ENCODE measurements at places on chromosomes 6 and 20. TPM values are rescaled to one million over a fixed set of nuclear protein-coding genes. Genes with fewer than 3 reads are reported as not detected.

DNA sequence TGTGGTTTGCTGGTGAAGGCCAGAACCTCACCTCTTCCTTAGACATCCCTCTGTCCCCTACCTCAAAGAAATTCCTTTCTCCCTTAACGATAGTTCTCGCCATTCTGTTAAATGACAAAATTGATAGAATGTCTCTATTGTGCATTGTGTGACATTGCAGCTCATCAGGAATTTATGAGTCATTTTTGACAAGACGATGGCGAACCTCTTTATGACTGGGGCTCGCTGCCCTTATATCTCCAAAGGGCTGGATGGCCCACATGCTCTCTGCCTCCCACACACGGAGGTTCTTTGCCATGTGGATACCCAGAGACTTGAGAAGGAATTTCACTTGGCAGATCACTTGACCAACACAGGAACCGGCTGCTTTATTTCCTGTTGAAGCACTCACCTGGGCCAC lies 66.8 kb upstream of the RPS6KA2 start:
- DNase-seq, result no peak
- H3K36me3 ChIP-seq, result no peaks in the 10 kb centered on the region
- no peak overlapping the region for H3K4me3 ChIP-seq

DNA sequence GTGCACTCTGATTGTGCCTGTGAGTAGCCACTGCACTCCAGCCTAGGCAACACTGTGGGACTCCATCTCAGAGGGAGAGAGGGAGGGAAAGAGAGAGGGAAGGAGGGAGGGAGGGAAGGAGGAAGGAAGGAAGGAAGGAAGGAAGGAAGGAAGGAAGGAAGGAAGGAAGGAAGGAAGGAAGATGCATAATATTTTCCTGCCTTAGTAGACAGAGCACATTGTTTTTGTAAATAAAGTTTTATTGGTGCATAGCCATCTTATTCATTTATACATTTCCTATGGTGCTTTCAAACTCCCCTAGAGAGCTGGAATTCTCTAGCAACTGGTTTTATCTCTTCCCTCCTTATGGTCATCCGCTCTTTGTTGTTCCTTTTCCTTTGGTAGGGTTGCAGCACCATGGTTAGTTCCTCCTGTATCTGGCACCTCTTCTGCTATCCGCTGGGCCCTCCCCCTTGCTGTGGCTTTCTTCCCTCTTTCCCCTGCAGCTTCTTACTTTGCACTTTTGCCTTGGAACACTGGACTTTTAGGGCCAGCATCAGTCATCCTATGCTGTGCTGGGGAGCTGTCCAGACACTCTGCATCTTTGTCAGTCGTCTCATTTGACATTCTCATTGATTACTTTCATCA lies 20.2 kb downstream of the GPR6 start:
- H3K27me3 ChIP-seq, result no peaks in the 10 kb centered on the region
- H3K36me3 ChIP-seq, result no peaks in the 10 kb centered on the region
- H3K27ac ChIP-seq, result no peak overlapping the region

DNA sequence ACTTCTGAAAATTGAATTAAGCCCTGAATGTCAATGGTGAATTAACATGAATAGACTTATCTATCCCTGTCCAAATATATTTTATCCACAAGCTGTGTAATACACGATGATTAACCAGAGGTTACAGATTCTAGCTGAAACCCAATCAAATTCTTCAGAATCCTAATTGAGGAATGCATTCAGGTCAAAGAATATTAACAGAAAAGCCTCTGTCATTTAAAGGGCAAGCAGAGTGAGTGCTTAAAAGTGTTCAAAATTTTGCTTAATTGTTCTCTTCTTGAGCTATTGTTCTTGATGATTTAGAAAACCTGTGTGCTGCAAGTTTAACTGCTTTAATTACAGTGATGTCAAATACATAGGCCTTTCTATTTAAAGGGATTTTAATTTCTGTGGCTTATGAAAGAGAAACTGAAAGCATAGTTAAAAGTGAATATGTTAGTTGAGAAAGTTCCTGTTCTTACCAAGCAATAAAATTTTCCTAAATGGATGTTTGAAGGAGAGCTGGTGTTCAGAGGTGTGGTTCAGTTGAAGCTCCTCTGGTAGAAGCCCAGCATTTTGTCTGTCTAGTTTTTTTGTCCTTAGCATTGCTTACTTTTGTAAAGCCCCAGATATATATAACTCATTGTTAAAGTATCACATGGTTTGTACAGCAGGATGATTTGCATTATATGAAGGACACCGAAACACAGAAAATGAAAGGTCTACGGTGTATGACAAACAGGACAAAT lies 466.3 kb upstream of the PLCB4 start:
- no peaks in the 10 kb centered on the region for H3K36me3 ChIP-seq
- no peak overlapping the region for H3K27ac ChIP-seq
- no peaks in the 10 kb centered on the region for H3K27me3 ChIP-seq
- DNase-seq, result peak; percentile 16
- H3K4me3 ChIP-seq, result peak overlapping the region; percentile 9

- DNase-seq, result no peak
- peaks cover 61% of the 10 kb centered on the region for H3K27me3 ChIP-seq
- H3K4me3 ChIP-seq, result no peak overlapping the region
- no peaks in the 10 kb centered on the region for H3K4me1 ChIP-seq
Measured at GRCh38 chr20:62989201-62989601, 17.6 kb downstream of the BHLHE23 start.

DNA sequence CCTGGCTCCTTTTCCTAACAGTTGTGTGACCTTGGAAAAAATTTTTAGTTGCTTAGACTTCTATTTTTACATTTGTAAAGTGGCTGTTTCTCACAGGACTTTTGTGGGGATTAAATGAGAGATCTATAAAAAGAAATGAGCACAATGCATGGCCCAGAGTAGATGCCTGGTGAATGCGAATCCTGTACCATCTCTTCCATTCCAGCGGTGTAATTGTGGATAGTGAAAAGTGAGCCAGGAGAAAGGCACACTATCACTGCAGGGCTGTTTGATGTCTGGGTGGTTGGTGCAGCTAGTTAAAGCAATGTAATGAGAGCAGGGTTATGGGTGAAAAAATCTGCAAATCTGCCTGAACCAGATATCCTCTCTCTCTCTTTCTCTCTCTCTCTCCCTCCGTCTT lies 347.5 kb upstream of the CITED2 start:
- DNase-seq, result no peak
- H3K4me1 ChIP-seq, result no peaks in the 10 kb centered on the region
- no peak overlapping the region for H3K27ac ChIP-seq
- H3K36me3 ChIP-seq, result no peaks in the 10 kb centered on the region
- no peaks in the 10 kb centered on the region for H3K27me3 ChIP-seq

Gene GMPR
- total RNA-seq, result 6.7 TPM

Gene PI16
- total RNA-seq, result under 0.01 TPM

Gene RNF39
- not detected for total RNA-seq

Gene SLC22A23
- 0.56 TPM for total RNA-seq
